ENCODE measurements at places on chromosomes 2 and 18.

DNA sequence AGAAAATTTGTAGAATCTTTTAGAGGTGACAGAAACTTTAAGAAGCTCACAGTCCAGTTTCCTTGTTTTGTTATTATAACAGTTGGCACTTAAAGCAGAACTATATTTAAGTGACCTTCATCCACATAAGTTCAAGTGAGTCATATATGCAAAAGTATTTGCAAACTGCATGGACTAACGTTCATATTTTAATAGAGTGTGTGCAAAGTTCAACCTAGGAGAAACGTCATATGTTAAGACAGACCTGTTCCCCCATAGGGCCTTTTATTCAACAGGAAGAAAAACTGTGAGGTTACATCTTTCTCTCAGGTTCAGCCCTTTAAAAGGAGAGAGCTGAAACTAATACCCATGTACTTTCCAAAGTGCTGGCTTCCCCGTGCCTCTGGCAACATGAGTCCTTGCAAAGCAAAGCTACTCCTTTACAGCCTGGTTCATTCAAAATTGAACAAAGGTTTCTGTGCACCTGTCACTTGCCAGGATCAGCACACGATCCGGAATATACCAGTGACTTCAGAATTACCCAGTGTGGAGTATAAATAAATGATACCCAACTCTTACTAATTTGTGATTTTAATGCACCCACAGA is 280.0 kb upstream of the RAB12 start:
- no peaks in the 10 kb centered on the region for H3K27me3 ChIP-seq
- no peak overlapping the region for H3K4me3 ChIP-seq
- H3K4me1 ChIP-seq = no peaks in the 10 kb centered on the region
- no peak for DNase-seq
- H3K27ac ChIP-seq = no peak overlapping the region
- no peaks in the 10 kb centered on the region for H3K36me3 ChIP-seq

DNA sequence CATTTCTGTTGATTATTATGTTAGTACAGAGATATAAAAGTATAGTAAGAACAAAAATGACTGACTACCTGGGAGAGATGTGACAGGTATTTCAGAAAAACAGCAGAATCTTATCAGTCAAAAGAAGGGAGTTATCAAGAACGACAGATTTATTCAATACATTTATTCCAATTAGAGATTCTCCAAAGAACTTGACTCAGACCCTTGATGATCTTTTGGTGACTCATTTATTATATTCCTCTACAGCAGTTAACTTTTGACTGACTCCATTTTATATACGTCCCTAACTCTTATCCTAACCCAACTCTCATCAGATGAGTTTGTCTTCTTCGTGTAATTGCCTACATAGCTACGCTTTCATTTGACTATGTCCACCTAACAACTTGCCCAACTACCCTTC is 91.1 kb downstream of the C2orf74 start:
- no peaks in the 10 kb centered on the region for H3K4me1 ChIP-seq
- H3K4me3 ChIP-seq = no peak overlapping the region
- no peak for DNase-seq
- H3K36me3 ChIP-seq = peaks cover 52% of the 10 kb centered on the region
- no peak overlapping the region for H3K27ac ChIP-seq

GRCh38 chr2:83481436-83481835 is 977.6 kb downstream of the SUCLG1 start:
- H3K4me1 ChIP-seq = no peaks in the 10 kb centered on the region
- no peak overlapping the region for H3K4me3 ChIP-seq
- H3K27me3 ChIP-seq = no peaks in the 10 kb centered on the region
- H3K27ac ChIP-seq = no peak overlapping the region
- no peaks in the 10 kb centered on the region for H3K36me3 ChIP-seq

DNA sequence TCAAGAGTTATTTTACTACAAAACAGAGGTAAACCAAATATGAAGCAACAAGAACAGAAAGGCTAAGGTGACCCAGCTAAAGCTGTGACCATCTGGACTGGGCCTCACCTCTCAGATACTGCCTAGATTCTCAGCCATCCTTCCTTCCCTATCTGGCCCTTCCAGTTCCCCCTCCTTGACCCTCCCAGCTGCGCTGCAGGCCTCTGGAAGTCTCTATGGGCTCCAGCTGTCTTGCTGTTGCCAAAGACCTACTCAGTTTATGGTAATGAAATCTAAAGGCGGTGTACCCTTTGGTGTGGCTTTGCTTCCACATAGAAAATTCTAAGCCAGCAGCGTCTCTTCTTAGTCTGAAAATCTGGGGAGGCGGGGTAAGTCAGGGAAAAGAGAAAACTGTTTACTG is 55.7 kb downstream of the ARHGEF33 start:
- no peaks in the 10 kb centered on the region for H3K27me3 ChIP-seq
- H3K4me3 ChIP-seq = no peak overlapping the region
- H3K27ac ChIP-seq = no peak overlapping the region
- no peak for DNase-seq
- no peaks in the 10 kb centered on the region for H3K36me3 ChIP-seq

DNA sequence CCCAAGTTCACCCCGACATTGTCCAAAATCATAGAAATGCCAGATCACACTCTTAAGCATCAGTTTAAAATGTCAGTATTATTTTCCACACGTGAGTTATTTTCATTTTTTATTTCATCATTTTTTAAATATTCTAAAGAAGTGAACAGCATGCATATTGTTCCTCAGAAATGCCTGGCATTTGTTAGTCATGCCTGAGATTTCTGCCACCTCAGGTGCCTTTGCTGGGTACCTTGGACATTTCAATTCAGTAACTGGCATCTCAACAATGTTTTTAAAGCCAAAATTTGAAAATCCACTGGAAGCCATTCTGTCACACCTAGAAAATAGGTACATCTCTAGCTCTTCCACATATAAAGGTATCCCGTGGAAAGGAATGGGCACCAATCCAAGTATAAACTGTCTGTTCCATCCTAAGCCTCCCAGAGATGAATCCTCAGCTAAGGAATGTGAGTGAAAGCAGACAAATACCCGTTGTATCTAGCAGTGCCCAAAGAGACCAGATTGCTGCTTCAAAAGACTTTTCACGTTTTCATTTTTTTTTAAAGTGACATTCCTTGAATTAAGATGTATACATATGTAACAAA is 159.8 kb downstream of the ZNF385B start:
- no peaks in the 10 kb centered on the region for H3K27me3 ChIP-seq
- no peak overlapping the region for H3K4me3 ChIP-seq
- no peak overlapping the region for H3K27ac ChIP-seq
- H3K36me3 ChIP-seq = no peaks in the 10 kb centered on the region
